ENCODE measurements at places on chromosomes 2 and 18.
A peak's percentile ranks its signal among the peaks of the same experiment; 100 is the strongest.

GRCh38 chr2:190458352-190459107, 50.4 kb downstream of the MFSD6 start:
- DNase-seq: no peak

DNA sequence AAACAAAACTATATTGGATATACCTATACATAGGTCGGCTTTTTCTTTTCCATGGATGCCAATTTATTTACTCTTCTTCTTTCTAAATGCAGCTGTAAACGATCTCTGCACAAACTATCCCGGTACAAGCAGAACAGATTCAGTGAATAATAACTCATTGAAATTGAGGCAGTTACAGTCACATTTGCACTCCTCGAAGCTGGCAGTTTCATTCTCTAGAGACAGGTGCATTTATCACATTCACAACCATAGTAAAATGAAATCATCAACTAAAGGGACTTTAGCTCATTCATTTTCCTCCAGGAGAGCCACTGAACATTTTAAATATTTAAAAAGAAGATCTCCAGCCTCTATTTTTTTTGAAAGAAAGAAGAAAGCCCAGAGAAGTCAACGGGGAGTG, 551.7 kb downstream of the LRP1B start:
- no peak for DNase-seq

DNA sequence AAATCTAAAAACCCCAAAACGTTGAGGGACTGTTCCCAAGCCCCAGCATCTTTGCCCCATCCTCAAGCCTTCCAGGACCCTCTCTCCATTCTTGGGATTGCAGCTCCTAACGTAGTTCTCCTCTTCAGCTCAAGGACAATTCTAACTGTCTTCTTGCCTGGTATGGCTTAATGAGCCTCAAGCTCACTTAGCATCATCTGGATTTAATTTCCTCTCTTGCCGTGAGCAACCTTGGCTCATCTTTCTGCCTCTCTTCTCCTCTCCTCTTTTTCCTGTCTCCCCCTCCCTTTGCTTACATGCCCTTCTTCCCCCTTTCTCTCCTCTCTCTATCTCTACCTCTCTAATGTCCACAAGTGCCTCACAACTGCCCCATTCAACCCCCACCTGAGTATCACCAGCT, 44.2 kb downstream of the TACR1 start:
- no peak for DNase-seq

DNA sequence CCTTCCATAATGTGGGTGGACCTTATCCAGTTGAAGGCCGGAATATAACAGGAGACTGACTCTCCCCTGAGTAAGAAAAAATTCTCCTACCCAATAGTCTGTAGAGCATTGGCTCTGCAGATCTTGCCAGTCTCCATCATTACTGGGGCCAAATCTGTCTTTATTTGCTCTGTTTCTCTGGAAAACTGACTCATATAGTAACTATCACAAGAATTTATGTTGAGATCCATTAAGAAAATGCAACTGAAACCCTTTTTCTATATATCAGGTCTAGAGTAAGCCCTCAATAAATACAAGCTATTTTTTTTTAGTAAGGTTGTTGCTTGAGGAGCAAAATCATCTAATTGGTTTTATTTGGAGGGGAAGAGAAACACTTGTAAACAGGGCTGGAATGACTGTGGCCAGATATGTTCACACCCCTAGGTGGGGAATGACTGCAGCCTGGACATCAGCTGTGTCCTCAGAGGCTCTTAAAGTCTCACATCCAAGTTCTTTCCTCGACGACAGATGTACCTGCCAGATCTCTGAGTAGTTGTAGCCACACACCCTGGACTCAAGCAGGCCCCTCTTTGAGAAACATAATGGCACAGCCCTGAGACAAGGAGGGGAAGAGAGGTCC, 339.7 kb downstream of the TNS1 start:
- DNase-seq: no peak

DNA sequence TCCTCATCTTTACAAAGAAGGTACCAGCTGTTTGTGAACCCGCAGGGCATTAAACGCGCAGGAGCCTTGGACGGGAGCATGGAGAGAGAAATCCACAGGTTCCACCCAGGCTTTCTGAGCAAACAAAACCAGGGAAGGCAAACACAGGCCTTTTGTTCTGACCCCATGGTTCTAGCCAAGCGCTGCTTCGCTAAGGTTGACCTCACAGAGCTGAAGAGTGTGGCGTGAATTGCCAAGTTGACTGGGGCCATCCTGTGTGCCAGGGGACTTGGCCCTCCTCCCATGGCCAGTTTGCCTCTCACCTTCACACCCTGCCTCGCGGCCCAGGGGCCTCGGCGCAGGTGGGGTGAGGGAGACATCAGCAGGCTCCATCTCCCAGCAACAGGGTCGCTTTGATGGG, 74.1 kb downstream of the VAPA start:
- DNase-seq: no peak

- no peak for DNase-seq
Observed at GRCh38 chr2:180607514-180608049, 372.8 kb upstream of the UBE2E3 start.

DNA sequence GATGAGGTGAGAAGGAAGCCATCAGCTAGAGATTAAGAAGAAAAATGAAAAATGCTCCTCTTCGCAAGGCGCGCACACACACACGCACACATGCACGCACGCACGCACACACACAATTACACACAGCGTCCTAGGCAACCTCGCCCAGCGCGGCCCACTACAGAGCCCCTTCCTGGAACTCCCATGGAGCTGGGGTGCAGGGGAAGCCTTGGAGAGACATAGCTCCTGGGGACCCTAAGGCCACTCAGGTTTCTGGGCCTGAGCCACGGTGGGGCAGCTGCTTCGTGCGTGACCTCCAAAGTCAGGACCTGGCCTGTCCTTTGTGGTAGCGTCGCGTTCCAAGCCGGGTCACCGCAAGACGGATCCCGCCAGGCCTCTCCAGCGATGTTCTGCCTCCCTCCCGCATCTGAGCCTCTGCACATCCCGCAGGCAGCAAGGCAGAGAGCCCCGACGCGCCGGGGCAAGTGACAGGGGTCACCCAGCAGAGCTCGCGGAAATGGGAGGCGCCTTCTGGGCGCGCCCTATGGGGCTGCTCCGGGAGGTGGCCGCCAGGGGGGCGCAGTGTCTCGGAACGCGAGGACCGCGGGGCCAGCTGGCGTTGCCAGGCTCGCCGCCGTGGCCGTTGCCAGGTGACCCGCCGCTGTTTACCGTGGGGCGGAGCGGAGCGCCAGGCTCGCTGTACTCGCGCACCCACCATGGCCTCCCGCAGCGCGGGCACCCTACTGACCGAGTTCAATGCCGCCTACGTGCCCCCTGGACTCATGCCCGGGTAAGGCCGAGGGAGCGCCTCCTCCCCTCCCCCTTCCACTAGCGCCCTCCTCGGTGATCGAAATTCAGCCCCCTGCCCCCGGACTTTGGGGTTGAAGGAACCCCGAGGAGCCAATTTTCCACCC, 79.0 kb downstream of the CIB4 start:
- DNase-seq: peak; percentile 83

- DNase-seq: no peak
Observed at GRCh38 chr2:167689444-167689843, 558.0 kb downstream of the STK39 start.

DNA sequence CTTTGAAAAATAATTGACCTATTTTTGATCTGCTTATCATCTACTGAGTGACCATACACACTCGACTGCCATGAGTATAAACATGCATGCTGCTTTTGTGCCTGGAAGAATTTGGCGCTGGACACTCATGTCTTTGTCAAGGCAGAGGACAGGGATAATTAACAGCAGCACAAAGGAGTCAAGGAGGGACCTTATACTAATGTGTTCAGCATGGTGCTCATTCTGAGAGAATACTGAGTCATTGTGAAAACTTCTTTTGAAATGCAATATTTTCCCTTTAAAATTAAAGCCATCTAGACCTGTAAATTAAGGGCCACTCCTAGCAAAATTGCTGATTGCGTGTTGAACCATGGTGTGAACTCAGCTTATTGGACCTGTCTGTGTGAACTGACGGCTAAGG, 116.3 kb downstream of the ZNF532 start:
- DNase-seq: no peak

GRCh38 chr2:203661279-203661908, 45.0 kb upstream of the CD28 start:
- DNase-seq: no peak

DNA sequence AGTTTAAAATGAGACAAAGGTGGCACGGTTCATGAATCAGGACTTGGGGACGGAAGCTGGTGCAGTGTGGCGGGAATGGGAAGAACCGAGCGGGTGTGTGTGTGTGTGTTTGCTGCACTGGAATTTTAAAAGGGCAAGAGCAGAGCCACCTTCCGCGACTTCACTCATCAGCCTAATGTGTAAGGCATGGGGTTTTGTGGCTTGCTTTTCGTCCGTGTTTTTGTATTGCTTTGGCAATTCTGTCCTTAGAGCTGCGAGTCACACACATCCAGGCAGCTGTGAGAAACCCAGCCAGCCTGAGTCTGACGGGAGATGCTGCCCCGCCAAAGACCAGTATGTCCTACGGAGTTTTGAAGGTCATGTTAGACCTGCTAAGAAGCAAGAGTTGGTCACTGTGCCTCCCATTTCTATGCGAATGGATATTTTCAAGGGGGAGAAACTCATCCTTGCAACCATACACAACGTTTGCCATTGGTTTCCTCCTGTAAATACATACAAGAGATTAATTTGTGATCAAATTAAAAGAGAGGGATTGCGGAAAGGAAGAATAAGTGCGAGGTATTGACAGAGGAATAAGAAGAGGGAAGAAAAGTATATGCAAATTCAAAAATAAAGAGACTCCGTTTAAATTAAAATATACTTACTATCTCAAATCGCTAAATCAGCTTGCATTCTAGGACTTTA, 665 bp upstream of the CACNB4 start:
- peak; percentile 56 for DNase-seq

- DNase-seq: no peak
Observed at GRCh38 chr2:23659328-23659727, 267.6 kb downstream of the ATAD2B start.

Data from SW480 (cell line).